WTC11 (cell line): ENCODE measurements at places on chromosomes 16 and 17. TPM values are rescaled to one million over a fixed set of nuclear protein-coding genes. Genes with fewer than 3 reads are reported as not detected.

CES1 gene
- 1.5 to 2.1 TPM (median 2.0 TPM) in 3 replicates for total RNA-seq

CASKIN1 gene
- 9.4 to 15.7 TPM (median 11.3 TPM) in 3 replicates for total RNA-seq

C17orf58 gene
- total RNA-seq: 27.4 to 29.5 TPM (median 28.2 TPM) in 3 replicates

TMEM220 gene
- 2.4 to 4.0 TPM (median 2.9 TPM) in 3 replicates for total RNA-seq

KCNH4 gene
- total RNA-seq: 0.24 to 0.46 TPM (median 0.34 TPM) in 3 replicates

KRTAP17-1 gene
- total RNA-seq: not detected in 3 replicates

KRTAP4-5 gene
- not detected in 3 replicates for total RNA-seq

- DNase-seq: peak; percentile 51
Observed at GRCh38 chr16:4506450-4506849, 30.3 kb downstream of the HMOX2 start.

DNA sequence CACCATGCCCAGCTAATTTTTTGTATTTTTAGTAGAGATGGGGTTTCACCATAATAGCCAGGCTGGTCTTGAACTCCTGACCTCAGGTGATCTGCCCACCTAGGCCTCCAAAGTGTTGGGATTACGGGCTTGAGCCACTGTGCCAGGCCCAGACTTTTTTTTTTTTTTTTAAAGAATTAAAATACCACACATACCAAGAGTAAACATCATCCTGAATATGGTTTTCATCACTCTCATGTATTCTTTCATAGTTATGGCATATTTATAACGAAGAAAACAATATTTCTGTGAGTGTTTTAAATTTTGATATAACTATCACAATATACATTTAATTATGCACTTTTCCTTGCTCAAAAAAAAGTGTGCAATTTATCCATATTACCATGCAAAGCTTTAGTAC is 48.2 kb downstream of the MARVELD3 start:
- DNase-seq: no peak

GRCh38 chr17:83195330-83196023 is 116.1 kb downstream of the METRNL start:
- DNase-seq: no peak

DNA sequence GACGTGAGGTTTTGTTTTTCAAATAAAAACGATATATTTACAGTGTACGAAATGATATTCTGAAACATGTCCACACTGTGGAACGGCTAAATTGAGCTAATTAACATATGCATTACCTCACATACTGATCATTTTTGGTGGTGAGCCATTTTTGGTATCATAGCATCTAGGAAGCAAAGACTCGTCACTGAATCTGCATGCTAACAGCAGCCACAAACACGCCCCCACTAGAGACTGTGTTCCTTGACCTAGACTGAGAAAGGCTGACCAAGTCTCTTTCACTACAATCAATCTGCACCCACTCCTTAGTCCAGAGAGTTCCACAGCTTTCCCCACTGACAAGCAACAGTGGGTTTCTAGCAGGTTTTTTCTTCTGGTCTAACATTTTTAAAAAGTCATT is 29.5 kb downstream of the NPLOC4 start:
- no peak for DNase-seq
